Stimulated activated CD4-positive, alpha-beta T cell treated with anti-CD3 and anti-CD28 coated beads, Interleukin-1b, Interleukin-23, amount 100 ng/mL, for 24 hours (primary cell): ENCODE measurements at places on chromosomes 1 and 21.

DNA sequence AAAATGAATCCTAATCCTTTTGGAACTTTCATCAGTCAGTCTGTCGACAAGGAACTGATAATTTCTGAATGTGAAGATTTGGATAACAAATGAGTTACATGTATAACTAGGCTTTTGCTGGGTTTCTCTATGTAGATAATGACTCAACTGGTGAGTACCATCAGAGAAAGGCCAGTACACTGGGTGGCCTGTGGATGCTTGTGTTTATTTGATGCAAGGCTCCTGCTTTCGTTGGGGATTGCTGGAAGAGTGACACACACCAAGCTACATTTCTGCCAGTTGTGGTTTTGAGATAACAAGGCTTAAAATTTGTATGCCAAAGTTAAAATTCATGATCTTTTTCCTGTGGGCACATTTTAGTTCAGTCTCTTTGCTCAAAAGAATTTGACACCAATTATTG lies 115.7 kb upstream of the UBE2U start:
- no peak for DNase-seq

DNA sequence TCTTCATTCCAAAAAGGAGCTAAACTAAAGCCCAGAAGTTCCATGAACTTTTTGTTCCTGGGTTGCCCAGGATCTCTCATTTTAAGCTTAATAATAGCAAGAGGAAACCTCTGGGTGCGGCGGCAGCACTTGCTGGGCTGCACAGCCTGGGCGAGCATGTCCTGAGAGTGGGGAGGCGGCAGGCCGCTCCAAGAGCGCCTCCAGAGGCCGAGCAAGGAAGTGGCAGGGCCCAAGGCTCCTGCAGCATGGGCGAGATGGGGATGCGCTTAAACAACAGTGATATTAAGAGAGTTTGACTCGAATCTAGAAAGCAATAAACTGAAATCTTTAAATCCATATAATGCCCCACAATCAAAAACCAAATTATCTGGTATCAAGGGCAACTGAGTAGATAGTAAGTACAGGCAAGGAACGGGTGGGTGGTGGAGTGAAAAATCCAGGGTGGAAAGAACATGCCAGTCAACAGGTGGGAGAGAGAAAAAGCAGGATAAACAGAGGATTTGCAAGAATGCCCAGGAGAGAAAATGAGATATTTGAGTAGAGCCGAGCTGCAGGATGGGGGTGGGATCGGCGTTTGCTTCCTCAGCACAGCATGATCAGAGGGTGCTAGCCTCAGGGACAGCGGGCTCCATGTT lies 14.1 kb upstream of the TNR start:
- DNase-seq, result peak; percentile 5

- no peak for DNase-seq
Measured at GRCh38 chr1:214078950-214079349, 91.2 kb downstream of the PROX1 start.

DNA sequence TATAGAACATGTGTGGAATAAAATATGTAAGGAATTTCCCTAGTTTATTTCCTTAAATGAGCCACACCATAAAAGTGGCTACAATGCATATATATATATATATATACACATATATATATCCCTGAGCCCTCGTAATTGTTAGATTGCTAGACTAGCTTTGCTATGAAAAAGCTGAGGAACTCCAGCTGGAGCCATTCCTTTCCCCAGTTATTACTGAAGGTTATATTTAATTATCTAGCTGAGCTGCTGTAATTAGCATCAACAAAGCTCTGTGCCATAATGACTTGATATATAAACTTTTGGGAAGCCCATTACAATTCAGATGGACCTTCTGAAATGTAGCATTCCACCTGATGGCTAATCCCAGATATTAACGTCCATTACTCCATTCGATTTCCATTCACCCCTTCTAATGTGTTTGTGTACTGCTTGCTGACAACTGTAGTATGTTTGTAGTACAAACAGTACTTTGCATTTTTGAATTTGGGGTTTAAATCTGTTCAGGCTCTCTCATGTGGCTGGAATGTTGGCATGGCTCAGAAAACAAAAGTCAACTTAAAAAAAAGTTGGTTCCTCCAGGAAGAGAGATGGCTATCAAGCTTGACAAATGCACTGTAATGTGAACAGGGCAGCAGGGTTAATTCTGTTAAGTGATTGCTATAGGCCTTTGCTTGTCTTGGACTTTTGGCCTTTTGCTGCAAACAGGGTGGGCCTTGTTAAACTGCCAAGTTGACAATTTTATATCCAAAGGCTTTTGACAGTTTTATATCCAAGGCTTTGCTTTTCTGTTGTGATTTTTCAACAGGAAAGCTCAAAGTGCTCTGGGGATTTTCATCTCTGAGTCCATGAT lies 170.0 kb downstream of the LTN1 start:
- DNase-seq, result no peak

- peak; percentile 25 for DNase-seq
Measured at GRCh38 chr1:93607814-93608186, 73.8 kb downstream of the BCAR3 start.

DNA sequence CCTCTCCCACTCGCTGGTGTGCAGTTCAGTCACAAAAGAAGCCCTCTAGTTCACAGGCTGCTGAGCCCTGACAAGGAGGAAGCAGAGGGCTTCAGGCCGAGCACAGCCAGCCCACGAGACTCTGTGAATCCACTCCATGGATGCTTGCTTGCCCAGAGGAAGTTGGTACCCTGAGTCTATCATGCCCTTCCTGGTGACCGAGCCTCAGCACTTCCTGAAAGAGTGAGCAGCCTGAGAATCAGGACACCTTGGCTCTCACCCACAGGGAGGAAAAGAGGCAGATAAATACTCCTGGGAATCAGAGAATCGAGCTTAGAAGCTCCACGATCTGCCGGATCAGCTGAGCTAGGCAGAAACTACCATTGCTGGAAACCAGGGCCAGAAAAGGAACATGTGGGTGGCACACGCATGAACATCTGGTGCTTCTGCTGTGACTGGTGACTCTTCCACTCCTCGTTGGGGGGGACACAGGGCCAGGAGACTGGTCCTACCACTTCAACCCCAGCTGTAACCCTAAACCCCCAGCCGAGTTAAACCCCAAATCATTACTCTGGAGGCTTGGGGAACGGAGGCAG lies 376.3 kb upstream of the CAMK1G start:
- no peak for DNase-seq

GRCh38 chr1:248807067-248807737 lies 18.5 kb downstream of the SH3BP5L start:
- DNase-seq, result peak; percentile 32

GRCh38 chr1:10973552-10973951 lies 38.9 kb upstream of the TARDBP start:
- DNase-seq, result no peak

DNA sequence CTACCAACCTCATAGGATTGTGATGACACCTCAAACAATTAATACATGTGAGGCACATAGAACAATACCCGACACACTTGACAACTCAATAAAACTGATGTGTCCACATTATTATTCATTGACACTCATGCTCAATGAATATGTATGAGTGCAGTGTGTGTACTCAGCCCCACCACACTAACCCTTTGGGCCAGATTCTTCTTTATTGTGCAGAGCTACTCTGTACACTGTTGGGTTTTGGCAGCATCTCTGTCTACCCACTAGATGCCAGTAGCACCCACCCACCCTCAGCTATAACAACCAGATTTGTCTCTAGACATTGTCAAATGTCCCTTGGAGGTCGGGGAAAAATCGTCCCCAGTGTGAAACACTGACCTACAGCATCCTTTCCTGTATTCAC lies 10.1 kb downstream of the CASP9 start:
- DNase-seq, result no peak

DNA sequence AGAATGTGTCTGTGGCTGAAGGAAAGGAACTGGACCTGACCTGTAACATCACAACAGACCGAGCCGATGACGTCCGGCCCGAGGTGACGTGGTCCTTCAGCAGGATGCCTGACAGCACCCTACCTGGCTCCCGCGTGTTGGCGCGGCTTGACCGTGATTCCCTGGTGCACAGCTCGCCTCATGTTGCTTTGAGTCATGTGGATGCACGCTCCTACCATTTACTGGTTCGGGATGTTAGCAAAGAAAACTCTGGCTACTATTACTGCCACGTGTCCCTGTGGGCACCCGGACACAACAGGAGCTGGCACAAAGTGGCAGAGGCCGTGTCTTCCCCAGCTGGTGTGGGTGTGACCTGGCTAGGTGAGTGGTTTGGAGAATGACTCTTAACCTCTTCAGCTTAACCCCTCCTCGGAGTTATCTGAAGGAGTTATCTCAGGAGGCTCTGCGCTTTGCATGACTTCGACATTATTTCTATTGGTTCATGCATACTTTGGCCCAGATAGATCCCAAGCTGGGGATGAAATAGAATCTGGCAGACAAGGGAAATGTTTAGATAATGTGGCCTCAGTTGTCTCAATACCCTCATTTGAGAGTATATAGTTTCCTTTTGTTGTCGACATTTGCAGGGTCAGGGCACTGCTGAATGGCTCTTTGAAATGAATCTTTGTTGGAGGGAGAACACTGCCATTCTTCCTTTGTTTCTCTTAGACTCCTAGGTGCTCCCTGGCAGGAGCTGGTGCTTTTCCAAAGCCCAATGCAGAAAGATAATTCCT lies 39.7 kb downstream of the PTGFRN start:
- no peak for DNase-seq

GRCh38 chr1:107473065-107473464 lies 332.2 kb downstream of the NTNG1 start:
- DNase-seq, result no peak

DNA sequence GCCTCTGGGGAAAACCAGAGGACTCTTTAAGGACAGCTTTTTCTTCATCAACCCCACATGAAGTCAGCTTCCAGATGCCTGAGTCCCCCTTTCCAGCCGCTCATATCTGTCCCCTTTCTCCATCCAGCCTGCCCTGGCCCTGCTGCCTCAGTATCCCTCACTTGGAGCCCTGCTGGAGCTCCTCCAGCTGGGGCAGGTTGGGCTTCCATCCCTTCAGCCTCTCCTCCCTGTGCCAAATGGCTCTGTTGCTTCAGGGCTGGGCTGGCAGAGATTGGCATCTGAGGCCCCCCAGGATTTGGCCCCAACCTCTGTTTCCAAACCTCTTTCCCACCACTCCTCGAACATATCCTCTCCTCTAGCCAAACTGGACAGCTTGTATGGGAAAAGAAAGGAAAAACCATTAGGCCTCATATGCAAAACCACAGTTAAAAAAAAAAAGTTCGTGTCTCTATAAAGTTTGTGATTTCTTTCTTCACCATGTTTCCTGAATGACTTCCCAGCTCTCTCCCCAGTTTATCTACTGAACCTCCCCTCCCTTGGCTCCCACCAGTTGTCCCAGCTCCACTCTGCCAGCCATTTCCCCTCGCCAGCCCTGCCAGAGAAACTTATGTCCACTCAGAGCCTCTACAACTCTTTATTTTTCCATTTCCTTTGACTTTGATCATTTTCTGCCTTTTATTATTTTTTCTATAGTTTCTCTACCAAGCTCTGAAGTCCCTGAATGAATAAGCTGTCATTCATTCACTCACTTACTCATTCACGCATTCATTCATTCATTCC lies 217.9 kb downstream of the FOXD2 start:
- no peak for DNase-seq

DNA sequence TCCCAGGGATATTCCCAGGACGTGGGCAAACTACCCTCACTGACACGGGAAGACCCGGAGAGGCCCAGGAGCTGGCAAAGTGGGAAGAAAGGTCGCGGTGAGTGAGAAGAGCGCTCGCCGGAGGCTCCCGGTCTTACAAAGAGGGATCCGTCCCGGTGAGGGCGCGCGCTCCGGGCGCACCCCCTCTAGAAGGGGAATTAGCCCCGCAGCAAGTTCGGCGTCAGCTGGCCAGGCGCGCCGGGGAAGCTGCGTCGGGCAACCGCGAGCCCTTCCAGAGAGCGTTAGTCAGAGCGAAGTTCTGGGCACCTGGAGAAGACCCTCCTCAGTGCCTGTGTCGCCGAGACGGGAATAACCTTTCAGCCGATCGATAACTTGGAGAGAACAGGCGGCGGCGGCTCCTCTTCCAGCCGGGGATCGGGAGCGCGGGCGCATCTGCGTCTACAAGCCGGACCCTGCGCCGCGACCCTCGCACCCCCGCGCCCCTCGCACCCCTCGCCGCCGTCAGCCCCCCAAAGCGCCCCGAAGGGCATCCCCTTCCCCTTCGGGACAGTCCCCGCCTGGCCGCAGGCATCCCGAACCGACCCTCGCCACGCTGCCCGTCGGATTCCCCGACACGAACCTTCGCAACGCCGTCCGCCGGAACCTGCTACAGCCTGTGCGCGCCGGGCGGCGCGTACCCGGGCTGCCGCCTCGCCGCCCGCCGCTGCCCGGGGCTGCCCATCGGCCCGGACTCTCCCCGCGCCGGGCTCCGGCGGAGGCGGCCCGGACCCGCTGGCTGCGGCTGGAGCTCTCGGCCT lies 485 bp downstream of the SIPA1L2 start:
- DNase-seq, result no peak

GRCh38 chr1:3240524-3241235 lies 171.7 kb downstream of the PRDM16 start:
- DNase-seq, result no peak

- no peak for DNase-seq
Measured at GRCh38 chr1:81498471-81499462, 302.0 kb upstream of the ADGRL2 start.

- no peak for DNase-seq
Measured at GRCh38 chr1:228071839-228072657, 10.5 kb upstream of the ARF1 start.

DNA sequence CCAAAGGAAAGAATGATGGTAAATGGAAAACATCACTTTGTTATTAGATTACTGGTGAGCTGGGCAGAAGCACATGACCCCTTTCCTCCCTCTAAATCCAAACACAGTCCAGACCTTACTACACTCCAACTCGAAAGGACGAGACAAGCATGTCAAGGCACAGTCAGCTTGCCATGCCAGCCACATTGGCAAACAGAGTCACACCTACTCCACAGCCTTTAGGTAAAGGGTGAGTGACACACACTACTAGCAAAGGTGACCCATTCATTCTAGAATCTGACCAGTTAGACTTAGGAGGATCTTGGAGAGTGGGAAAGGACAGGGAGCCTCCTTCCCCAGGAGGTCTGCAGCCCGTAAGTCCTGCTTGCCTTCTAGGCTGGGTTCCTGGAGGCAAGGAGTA lies 3.0 kb downstream of the SLC44A3 start:
- DNase-seq, result no peak

DNA sequence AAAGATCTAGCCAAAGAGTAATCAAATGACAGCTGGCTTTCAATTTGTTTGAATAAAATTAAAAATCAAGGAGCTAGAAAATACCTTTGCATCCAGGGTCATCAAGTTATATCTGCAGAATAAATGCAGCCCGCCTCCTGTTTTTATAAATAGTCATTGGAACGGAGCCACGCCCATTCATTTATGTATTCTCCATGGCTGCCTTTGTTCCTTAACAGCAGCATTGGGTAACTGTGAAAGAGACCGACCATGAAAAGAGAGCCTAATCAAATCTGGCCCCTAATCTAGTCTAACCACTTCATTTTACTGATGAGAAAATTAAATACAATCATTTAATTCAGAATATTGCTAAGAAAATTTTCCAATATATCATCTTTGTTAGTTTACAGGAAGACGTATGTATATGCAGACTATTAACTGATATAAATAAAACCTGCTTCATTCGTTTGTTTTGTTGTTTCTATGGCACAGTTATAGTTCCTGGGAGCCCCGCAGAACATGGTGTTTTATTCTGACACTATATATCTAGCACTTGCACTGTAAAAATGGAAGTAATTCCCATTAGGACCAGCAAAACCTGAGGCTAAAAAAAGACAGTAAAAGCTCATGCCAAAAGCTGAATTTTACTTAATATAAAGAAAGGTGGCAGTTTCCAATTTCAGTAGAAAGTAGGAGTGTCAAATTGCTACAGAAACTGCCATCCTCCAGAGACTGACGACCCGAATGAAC lies 111.8 kb upstream of the PALMD start:
- DNase-seq, result no peak

- DNase-seq, result no peak
Measured at GRCh38 chr1:159843459-159843858, 16.8 kb downstream of the SLAMF8 start.

GRCh38 chr1:171817511-171818265 lies 23.6 kb upstream of the DNM3 start:
- DNase-seq, result no peak
